ENCODE measurements at places on chromosomes 5 and 9.
A peak's percentile ranks its signal among the peaks of the same experiment; 100 is the strongest.

- DNase-seq = no peak
Observed at GRCh38 chr5:109421956-109422355, 12.2 kb upstream of the PJA2 start.

DNA sequence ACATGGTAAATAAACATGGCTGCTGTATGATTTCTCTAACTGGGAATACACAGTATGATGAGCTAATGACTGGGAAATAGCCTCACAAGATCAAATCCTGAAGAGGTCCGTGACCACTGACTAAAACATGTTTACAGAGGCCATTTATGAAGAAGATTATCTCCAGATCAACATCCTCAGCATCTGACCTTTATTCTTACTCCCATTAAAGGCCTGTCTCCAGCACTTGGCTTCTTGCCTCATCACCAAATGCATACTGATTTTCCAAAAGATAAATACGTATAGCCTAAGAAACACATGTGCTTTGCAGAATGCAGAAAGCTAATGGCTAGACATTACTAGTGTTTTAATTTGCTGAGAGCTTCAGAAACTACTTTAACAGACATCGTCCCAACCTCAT lies 108.0 kb upstream of the TSLP start:
- DNase-seq = no peak

DNA sequence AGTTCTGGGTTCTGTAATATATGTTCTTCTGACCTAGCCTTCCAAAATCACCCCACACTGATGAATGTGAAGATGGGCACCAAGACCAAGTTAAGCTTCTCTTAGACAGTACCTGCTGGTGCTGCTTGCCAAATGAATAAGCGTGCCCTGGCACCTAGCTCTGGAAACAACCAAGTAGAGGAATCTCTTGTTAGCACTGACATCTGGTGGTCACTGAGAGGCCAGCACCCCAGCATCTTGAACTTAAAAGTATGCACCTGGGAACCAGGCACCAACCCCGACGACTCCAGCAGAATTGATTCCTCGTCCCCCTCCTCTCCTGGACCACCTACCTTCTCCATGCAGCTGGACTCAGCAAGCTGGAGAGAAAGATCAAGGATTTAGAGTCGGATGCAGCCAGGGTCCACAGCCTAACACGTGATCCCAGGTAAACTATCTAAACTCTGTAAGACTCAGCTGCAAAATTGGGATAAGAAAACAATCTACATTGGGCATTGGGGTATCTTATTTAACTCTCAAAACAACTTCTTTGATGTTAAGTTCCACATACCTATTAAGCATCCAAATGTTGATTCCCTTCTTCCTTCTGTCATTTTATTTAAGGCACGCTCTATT lies 89.8 kb downstream of the SLC1A3 start:
- DNase-seq = peak; percentile 70

DNA sequence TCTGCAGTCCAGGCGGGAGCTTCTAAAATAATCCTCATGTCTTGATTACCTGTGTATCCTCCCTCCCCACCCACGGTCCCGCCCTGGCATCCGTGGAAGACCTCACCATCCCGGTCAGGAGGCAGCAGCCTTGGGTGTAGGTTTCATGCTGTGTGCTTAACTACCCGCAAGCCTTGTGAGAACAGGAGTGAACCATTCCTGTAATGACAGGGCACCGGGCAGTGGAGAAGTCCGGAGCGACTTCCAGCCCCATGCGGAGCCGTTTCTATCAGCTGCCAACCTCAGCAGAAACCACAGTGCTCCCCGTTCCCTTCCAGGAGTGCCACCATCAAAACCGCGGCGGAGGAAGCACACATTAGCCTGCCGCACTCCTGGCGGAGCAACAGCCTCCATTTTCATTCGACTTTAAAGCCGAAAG lies 123.5 kb upstream of the LMX1B start:
- no peak for DNase-seq

DNA sequence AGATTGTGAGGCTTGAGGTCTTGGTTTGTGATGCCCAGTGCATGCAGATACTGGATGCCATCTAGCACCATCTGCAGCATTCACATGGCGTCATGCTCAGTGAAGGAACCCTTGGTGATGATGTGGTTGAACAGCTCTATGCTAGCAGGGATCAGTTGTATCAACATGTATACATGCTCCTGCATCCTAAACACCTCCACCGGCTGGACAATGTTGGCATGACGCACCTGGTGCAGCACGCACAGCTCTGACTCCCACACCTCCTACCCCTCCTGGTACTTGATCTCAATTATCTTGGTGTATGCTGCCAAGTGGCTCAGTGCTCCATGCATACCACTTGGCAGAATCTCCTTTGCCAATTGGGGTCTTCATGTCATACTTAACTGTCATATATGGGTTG lies 49.1 kb downstream of the MTREX start:
- no peak for DNase-seq

DNA sequence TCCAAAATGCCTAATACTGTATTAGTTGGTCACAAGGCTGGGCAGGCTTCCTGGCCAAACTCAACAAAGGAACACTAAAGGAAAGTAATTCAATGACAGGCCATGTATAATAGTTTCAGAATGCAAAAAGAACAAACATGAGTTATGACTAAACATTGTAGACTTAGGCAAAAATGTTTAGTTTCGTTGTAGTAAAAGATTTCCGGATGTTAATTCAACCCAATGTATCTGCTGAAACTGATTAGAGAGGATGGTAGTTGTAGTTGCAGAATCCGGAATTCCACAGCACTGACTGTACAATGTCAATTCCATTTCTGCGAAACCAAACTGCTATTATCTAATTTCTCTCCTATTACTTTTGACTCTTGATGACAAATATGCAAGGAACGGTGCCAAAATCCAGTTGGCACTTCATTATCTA lies 117.9 kb upstream of the FST start:
- DNase-seq = peak; percentile 100

- no peak for DNase-seq
Observed at GRCh38 chr5:3843706-3844105, 248.1 kb downstream of the IRX1 start.

GRCh38 chr5:9063615-9064245 lies 482.1 kb downstream of the SEMA5A start:
- DNase-seq = no peak

GRCh38 chr5:36300191-36300926 lies 1.3 kb downstream of the RANBP3L start:
- DNase-seq = no peak

DNA sequence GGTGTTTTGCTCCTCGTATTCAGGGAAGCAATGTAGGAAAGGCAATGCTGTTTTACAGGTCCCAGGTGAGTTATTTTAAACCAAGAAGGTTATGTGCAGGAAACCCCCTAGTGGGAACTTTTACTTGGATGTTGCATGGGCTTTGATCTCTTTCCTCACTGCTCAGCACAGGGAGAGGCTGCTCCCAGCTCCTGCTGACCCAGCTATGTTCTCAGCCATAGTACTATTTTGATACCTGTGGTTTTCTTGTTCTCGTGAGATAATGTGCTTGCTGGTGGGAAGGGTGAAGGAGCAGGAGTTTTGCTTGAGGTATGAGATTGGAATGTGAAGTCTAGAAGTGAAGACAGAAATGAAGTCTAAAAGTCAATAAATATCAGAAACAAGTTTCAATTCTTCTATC lies 265.6 kb upstream of the FBXL7 start:
- no peak for DNase-seq

DNA sequence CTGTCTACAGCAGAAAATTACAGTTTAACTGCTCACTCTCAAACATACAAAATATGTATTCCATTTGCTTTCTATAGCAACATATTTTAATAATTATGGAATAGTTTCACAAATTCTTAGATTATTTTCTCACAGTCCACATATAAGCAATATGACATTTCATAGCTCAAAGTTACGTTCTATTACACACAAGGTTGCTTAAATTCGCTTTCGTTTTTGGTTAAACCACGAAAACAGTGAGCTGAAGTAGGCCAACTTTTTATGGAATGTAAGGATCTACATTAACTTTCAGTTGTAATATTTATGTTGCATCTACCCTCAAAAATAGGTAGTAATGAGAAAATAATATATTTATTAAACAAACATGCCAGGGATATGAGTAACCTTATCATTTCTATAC lies 966.0 kb upstream of the ACO1 start:
- no peak for DNase-seq

- no peak for DNase-seq
Observed at GRCh38 chr5:43110606-43111170, 10.0 kb upstream of the ZNF131 start.

DNA sequence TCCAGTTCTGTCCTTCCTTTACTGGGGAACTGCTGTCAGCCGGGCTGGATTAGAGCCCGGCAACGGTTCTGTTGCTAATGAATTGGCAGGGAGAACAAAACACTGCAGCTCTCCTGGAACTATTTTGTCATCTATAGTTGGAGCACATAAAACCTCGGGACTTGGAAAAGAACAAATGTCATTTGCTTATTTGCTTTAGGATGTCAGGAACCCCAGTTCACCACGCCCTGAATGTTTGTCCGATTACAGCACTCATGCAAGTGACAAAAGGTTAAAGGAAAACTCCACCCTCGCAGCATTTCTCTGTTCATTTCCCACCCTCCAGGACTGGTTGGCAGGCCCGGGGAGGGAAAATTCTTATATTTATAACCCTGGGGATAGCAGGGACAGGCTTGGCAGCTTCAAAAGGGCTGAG lies 66.4 kb upstream of the PLPP1 start:
- peak; percentile 96 for DNase-seq

- DNase-seq = peak; percentile 26
Observed at GRCh38 chr9:120369608-120370220, 210.3 kb downstream of the CDK5RAP2 start.

DNA sequence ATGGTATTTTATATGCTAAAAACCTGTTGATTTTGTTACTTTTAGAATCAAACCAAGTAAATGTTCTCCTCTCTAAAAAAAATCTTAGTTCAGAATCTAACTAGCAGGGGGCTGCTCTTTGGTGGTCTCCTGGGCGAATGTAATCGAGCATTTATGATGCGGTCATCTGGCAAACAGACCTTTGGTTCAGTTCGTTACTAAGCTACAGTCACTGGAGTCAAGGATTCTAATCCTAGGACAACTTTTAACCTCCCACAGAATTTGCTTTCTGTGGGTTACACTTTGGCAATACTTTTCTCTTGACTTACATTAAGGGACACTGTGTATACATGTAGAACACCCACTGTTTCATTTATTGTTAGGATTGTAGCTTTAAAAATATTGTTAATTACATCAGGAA lies 26.3 kb upstream of the FREM1 start:
- no peak for DNase-seq

DNA sequence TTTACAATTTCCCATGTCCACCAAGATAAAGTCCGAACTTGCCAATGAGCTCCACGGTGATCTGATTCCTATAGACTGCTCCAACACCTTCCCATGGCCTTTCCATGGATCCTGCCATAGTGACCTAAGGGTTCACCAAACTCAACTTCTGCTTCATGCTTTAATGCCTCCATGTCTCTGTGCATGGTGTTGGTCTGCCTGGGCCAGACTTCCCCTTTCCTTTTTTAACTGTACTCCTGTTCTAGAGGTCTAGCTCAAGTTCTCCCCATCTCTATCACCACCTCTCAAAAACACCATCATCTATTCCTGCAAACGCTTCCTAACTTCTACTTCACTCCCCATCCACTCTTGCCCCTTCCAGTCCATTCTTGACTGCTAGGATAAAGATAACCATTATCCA lies 14.8 kb upstream of the SMARCA2 start:
- DNase-seq = no peak

GRCh38 chr9:61674465-61674864 lies 484.6 kb downstream of the SPATA31A7 start:
- no peak for DNase-seq

- DNase-seq = peak; percentile 23
Observed at GRCh38 chr5:115579747-115580173, 22.5 kb downstream of the TICAM2 start.

DNA sequence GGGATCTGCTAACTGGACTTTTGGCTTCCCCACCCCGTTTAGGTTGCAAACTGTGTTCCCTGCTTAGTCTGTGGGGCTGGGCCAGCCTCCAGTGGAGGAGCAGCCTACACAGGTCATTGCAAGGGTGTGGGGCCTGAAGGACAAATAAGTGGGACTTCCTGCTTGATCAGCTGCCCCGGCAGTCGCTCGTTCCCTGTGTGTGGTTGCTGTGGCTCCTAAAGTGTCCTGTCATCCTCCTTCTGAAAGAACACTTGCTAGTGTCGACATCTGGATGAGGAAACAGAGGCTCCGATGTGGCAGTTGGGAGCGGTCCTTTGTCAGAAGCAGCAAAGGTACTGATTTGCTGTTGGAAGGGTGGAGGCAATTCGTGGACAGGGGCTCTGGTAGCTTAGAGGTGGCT lies 88.9 kb upstream of the TBCA start:
- DNase-seq = no peak

DNA sequence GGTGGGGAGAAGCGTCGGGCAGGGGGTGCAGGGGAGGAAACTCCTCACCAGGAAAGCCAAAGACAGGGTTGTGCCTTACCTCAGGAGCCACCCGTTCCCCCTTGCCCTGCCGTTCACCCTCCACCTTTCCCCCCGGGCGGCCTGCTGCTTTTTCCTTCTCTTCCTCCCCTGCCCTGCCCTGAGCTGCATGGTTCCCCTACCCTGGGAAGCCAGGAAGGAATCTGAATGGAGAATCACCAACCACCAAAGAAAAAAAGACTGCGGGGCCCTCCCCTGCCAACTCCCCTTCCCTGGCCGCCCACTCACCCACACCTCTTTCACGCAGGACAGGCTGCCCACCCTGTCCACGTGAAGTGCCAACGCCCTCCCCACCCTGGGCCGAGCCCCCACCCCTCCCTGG lies 820 bp upstream of the NFX1 start:
- DNase-seq = peak; percentile 14
